B cell (primary cell): ENCODE measurements at places on chromosomes 5 and 9.

DNA sequence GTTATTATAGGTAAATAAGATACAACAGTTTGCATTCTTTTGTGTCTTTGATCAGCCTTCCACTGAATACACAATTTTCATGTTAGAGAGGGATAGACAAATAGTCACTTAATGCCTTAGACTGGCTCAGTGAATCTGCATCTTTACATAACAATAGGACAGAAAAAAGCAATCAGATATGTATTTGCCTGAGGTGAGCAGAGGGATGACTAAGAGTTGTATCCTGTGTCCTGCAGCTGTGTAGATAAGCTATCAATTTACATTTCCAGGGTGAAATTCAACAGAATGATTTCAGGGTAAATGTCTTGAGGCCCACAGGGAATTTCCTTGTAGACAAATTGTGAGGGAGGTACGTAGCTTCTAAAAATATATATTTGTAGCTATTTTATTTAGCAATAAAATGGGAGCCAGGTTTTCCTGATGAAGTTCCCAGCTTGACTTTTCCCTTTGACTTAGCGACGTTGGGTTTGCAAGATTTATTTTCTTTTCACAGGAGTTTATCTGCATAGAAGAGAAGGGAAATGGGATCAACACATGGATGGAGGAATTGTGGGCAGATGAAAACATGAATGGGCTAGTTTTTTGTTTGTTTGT, 586.1 kb upstream of the CDH6 start:
- DNase-seq: no peak

DNA sequence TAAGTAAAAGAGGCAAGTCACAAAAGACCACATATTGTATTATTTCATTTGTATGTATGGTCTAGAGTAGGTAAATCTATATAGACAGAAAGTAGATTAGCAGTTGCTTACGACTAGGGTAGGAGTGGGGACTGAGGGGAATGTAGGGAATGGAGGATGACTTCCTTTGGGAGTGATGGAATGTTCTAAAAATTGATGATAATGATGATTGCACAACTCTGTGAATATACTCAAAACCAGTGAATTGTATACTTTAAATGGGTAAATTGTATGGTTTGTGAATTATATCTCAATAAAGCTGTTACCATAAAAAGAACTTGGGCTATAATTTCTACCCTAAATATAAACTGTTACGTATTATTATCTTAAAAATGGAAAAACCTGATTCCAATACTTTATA, 35.0 kb downstream of the ADAMTS6 start:
- DNase-seq: no peak

DNA sequence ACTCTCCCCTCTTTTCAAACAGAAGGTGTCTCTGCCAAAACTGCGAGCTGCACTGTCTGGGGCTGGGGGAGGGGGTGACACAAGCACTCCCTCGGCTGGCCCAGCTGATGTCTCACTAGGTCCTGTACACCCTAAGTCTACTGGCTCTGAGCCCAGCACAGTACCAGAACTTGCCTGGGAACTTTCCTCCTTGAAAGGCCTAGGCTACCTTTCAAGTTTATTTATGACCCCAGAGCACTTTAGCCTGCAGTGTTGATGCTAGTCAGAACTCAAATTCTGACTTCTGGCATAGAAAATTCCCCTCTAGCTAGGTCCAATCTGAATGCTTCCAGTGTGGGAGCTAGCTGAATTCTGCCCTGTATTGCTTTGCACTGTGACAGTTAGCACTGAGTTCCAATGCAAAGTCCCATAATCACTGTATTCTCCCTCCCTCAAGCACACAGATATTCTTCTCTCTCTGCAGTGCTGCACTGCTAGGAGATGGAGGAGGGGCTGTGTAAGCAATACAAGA, 10.5 kb downstream of the LURAP1L start:
- DNase-seq: no peak

DNA sequence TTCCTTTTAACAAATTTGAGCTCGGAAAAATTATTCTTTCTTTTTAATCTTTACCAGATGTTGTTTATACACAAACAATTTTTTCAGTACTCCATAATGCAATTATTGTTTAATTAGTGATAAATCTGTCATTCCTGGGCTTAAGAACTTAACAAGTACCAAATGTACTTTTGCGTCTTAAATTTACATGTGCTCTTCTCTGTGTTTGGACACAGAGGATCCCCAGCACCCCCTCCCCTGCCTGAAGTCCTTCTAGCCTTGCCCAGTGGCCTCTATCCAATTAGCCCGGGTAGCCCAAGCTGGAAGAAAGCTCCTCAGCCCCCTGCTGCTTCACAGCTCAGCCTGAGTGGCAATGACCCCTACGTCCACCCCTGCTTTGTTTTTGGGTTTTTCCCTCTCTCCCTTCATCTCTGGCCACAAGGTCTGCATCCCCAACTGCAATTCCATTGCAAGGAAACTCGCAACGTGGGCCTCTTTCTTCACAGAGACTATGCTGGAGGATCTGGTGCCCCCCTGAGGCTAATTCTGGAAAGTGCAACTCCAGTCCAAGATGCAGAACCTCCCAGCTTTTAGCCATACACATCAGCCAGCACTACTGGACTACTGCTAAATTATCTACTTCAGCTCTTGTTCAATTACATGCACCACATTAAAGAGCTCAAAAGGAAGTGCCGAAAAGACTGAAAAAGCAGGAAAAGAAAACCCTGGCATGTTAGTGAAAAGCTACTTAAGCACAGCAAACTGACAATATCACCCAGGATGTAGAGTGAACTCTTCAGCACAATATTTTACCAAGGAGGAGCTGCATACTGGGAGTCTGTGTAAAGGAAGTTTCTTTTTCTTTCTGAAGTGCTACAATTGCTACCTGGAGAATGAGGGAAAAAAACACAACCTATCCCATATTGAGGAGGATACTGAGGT, 186.2 kb downstream of the FANCC start:
- peak; percentile 51 for DNase-seq

DNA sequence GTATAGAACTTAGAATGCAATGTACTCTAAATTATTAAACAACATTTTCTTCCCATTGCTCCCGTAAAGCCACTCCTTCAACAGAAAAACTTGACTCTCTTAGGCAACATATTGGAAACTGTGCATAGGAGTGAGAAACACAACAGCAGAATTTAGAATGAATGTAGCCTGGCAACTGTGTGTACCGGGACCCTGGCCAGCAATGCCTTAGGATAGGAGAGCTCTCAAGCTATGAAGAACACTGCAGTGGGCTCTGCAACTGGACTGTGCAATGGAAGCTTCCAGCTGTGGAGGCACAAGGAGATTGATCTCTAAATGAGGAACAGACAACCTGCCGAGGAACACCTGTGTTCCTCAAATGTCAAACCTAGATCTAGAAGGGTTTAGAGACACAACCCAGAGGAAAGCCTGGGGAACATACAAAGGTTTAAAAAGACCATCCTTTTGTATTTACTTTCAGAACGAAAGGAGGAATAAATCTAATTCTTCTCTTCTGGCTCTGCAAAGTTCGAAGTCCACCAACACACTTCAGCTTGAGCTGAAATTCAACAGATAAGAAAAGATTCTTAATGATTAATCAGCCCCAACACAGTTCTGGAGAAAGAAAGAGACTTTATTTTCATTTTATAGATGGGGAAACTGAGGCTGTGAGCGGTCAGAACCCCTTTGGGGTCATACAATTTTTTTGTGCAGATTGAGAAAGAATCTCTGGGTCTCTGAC, 51.5 kb upstream of the ARL15 start:
- DNase-seq: no peak

DNA sequence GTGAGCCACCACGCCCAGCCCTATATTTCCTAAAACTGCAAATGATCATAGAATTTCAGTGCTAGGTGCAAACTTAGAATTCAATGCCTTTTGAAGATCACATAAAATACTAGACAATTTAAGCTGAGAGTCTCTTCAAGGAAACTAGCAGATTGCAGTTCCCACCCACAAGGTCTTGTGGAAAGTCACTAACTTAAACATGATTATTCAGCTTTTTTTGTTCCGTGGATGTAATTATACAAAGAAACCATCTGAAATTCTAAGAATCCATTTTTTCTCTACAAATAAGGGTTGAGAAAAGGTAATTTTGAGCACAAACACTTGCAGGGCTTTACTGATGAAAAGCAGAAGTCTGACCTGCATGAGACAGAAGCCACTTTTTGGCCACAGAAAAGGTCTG, 4.5 kb upstream of the LHFPL2 start:
- DNase-seq: no peak

GRCh38 chr5:76345582-76345981, 57.5 kb upstream of the IQGAP2 start:
- DNase-seq: no peak

DNA sequence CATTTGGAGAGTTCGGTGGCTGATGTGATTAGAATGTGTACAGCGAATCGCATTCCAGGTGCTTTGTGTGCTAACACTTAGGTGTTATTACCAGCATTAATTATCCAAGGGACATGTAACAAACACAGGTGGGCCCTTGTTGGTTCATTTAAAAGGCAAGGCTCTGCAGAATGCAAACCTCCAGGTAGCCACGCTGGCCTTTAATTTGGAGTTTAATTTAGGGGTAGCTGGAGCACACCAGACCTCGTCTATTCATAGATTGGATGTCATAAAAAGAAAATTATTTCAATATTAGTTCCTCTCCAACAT, 191.1 kb downstream of the MAT2B start:
- no peak for DNase-seq

DNA sequence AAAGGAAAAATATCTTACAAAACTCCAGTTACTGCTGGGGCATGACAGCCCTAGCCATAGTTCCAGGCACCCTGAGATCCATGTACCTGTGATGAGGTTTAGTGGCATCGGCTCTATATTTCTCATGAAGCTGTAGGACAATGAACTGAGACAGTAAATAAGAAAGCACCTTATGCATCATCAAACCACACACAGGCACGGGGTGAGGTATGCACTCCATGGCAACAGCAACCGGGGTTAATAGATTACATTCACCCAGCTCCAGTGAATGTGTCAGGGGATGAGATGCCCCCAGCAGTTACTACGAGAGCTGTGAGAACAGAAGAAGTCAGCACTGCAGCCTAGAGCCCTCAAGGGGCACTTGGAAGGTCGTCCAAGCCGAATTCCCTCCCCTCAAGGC, 162.0 kb upstream of the S1PR3 start:
- DNase-seq: no peak

DNA sequence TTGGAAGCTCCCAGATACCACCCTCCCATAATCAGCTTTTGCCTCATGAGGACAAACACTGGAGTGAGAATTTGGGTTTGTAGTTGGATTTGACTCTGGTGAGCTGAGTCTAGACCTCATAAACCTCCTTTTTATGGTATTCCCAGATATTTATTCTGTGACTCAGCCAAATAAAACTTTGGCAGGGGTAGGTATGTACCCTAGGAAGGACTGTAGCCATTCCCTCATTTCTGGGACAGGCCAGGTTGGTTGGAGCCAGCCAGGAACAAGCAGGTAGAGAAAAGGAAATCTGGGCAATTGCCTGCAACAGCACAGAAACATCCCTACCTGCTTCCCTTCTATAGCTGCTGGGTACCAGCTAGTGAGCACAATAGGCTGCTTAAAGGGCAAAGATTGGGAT, 19.4 kb downstream of the ENHO start:
- no peak for DNase-seq

DNA sequence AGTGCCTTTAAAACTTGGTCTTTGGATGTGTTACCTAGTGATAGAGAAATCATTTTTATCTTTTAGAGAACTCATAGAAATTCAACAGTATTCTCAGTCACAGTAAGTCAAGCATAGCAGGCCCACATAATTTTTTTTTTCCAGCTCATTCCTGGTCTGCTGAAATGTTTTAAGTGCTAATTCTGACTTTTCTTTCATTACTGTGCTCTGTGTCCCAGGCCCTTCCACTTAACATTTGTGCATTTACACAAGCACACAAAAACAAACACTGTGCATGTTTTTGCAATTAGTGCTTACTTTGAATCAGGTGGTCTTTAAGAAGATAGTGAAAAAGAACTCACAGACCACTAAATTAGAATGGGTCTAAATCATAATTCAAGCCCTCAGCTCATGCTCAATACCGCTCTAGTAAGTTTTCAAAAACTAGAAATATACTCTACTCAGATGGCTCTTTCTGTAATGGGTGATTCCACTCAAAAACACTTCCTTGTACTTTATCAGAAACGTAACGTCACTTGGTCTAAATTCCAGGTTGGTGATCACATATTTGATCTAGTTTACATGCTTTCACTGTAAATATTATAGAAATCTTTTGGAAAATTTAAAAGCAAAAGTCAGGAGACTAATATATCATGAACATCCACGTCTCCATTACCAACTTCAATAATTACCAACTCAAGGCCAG, 107.8 kb downstream of the PCSK5 start:
- DNase-seq: no peak

DNA sequence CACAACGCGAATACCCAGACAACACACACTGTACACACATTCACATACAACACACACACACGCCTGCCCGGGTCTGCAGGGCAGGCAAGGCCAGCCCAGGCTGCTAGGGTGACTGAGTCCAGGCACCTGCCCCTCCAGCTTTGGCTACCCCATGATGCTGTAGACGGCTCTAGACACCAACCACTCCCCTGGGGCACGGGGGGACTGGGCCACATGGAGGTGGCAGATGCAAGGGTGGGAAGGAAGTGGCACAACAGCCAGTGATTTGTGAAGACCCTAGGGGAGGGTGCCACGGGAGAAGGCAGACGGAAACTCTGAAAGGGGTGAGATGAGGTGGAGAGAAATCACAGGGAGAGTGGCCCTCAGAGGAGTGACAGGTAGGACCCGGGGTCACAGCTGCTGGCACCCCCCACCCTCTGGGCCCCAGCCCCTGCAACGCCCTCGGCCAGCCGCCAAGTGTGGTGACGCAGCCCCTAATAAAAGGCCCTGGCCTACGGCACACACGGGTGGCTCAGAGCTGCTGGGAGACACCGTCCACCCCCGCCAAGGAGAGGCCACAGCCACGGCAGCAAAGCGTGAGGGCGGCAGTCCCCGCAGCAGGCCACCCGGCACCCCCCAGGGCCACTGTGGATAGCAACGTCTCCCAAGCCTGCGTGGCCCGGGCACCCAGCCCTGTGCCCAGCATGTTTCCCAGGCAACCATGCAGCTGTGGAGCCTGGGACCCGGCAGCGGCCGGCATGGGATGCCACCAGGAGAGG, 6.6 kb upstream of the CCDC187 start:
- peak; percentile 58 for DNase-seq

GRCh38 chr9:106075960-106076327, 381.6 kb downstream of the TMEM38B start:
- DNase-seq: no peak

GRCh38 chr5:171367424-171368370, 20.0 kb upstream of the NPM1 start:
- DNase-seq: no peak

- DNase-seq: no peak
Observed at GRCh38 chr9:76904661-76905457, 1.1 kb downstream of the PRUNE2 start.

GRCh38 chr9:14136646-14137370, 177.1 kb downstream of the NFIB start:
- no peak for DNase-seq
